Progenitor cell of endocrine pancreas (in vitro differentiated cells): ENCODE measurements at places on chromosomes 2 and 18. TPM values are rescaled to one million over a fixed set of nuclear protein-coding genes. Genes with fewer than 3 reads are reported as not detected.

The GALNT3 gene
- 18.4 and 20.2 TPM in 2 replicates for total RNA-seq

The TDRD15 gene
- total RNA-seq: 0.04 TPM in 1 of 2 replicates, not detected in the other

GRCh38 chr2:56410140-56410539 lies 226.3 kb downstream of the CCDC85A start:
- DNase-seq: no peak

DNA sequence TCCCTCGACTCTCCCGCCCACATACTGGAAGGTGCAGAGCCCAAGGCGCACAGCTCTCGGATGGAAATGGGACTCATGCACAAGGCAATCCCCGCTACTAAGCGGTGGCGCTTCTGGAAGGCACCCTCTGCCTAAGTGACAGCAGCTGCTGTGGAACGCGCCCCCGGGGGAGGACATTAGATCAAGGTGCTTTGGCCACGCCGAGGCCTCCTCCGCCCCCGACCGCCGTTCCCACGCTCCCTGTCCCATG lies 202 bp downstream of the MCEE start:
- DNase-seq: no peak

DNA sequence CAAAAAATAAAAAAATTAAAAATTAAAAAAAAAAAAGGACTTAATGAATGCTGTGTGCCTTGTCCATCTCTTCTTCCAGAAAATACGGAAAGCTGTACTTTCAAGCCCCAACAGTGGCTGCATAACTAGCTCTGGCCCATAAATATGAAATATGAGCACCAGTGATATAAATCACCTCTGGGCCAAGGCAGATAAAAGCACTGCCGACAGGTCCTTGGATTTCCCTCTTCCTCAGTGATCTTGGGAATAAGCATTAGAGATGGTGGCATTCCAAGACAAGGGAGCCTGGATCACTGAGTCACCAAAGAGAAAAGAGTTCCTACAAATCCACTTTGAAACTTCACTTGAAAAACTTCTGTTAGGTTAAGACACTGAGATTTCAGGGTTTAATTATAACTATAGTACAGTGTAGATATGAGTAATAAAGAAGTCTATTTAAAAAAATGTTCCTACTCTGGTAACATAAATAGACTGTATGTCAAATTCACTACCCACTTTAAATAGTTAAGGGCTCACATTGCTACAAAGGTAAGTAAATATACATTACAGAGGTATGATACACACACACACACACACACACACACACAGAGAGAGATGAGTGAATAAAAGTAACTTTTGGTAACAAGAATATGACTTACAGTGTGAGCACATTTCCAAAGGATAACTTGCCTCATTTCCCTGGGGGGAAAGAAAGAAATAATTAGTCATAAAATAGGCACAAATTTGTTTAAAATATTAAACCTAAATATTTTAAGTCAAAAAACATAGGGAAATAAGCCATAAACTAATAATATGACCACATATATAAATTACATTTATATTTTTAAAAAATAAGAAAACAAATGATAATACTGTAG lies 35.6 kb downstream of the PPP3R1 start:
- no peak for DNase-seq

The FSHR gene
- total RNA-seq: 0.44 and 0.74 TPM in 2 replicates

The ADI1 gene
- total RNA-seq: 41.8 and 46.6 TPM in 2 replicates

GRCh38 chr2:196316050-196316430 lies 144.7 kb upstream of the STK17B start:
- DNase-seq: no peak

The CACNB4 gene
- total RNA-seq: 2.3 and 2.5 TPM in 2 replicates

DNA sequence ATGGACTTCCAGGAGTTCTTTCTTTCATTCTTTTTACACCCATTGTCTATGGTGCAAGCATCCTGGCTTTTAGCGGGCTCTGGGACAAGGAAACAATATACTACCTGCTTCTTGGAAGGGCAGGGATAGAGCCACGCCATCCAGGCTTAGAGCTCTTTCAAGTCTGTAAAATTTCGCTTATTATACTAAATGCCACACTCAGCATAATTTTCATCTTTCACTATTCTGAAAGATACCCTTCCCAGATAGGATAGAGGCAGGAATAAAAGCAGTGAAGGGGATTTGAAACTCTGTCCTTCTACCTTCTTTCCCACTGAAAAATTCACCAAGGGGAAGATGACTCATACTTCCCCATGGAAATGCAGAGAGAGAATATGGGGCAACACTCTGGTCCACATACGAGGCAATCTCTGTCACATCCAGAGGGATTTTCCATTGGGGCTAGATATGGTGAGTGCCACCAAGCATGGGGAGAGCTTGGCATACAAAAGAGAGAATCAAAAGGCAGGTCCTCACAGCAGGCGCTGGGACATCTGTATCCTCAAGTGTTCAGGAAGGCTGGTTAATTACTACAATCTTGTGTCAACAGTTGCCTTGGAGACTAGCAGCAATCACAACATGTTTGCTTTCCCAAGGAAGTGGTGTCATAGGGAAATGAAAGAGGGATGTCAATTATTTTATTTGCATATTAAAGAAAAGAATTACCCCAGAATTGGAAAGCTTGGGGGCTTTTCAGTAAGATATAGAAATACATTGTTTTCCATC lies 127.6 kb downstream of the TDRD15 start:
- no peak for DNase-seq

DNA sequence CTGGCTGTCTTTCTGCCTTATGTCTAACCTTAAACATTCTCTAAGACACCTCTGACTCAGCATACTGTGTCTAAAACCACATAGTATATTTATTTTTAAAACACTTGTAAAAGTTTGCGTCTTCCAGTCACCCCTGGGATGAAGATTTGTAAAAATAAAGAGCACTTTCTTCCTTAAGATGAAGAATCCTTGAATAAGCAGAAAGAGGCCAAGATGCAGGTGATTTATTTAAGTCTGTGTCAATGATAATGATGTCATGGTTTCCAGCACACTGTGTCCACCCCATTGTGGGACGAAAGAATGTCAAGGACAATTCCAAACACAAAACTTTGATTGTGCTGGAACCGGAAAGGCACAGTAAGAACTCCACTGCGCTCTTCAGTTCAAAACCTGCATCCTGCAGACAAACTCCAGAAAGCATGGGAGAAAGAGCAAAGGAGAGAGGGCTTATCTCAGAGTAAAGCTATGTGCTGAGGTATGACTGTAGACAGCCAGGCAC lies 92.9 kb downstream of the ZEB2 start:
- no peak for DNase-seq

GRCh38 chr2:226669249-226669648 lies 130.4 kb downstream of the IRS1 start:
- no peak for DNase-seq

DNA sequence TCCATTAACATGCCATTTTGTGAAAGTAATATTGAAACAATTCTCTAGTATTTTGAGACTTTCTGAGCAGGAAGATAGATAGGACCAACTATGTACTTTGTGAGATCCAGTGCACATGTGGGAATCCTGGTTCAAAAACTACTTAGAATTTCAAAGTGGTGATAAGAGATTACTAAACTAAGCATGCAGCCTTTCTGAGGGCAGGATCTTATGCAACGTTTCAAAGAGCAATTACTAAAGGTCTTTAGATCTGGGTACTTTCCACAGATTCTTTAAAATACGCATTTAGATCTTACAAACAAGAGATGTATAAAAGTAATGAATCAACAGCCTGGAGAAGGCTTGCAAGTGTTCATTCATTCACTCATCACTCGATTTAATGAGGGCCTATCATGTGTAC lies 124.4 kb upstream of the TRIB2 start:
- no peak for DNase-seq

DNA sequence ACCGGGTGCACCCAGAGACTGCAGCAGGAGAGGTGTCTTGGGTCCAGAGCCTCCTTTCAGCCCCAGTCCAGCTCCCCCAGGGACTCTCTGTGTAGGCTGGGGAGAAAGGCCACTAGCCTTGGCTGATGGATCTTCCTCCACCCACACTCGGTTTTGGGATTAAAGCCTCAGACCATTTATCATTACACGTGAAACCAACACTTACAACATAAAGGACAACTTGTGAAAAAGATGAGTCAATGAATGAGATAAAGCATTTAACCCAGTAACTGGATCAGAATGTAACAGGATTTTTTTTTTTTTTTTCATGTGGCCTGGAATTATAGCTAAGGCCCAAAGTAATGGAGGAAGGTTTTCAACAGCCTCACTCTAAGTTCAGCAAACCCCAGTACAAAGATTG lies 32.1 kb downstream of the NAT8 start:
- DNase-seq: no peak

The HOXD4 gene
- not detected in 2 replicates for total RNA-seq

- DNase-seq: no peak
Observed at GRCh38 chr2:239008004-239008403, 160.1 kb downstream of the TWIST2 start.

DNA sequence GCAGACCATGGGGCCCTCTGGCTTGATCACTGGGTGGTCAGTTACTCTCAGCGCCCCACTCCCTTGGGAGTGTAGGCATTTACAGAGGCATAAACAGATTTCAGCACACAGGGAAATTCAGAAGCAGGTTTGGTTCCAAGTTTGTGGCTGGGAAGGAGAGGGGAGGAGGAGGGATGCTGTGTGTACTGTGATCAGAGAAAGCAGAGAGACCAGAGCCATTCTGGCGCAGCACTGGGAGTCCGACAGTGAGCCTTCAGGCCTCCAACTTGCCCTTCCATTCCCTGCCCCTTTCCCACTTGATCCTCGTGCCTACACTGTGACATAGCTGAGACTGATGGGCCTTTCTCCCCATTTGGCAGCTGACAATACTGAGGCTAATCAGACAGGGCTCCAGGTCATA lies 47.8 kb upstream of the LOXHD1 start:
- no peak for DNase-seq

- DNase-seq: no peak
Observed at GRCh38 chr18:14908541-14908940, 160.6 kb downstream of the ANKRD30B start.

The SLC4A3 gene
- total RNA-seq: 17.0 and 19.7 TPM in 2 replicates

DNA sequence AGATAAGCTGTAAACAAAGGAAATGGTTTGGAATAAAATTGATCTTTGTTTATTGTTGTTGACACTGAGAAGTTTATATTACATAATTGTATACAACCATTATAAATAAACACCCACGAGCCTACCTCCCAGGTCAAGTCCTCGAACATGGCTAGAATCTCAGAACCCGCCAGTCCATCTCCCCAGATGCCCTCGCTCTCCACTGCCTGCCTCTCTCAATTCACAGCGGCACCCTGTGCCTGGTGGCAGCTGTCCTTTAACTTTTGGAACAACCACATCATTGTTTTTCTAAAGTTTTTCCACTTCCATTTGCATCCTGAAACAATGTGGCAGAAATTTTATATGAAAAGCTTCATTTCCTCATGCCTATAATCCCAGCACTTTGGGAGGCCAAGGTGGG lies 52.2 kb upstream of the OTOS start:
- DNase-seq: no peak

The ABCB6 gene
- total RNA-seq: 26.7 and 29.9 TPM in 2 replicates

The NDC80 gene
- total RNA-seq: 15.0 and 17.4 TPM in 2 replicates

- DNase-seq: no peak
Observed at GRCh38 chr2:138239902-138240491, 261.6 kb upstream of the SPOPL start.

The MARS2 gene
- total RNA-seq: 7.9 and 8.3 TPM in 2 replicates

The OTOS gene
- total RNA-seq: not detected in 2 replicates

- DNase-seq: no peak
Observed at GRCh38 chr2:120879431-120880295, 144.0 kb downstream of the GLI2 start.

DNA sequence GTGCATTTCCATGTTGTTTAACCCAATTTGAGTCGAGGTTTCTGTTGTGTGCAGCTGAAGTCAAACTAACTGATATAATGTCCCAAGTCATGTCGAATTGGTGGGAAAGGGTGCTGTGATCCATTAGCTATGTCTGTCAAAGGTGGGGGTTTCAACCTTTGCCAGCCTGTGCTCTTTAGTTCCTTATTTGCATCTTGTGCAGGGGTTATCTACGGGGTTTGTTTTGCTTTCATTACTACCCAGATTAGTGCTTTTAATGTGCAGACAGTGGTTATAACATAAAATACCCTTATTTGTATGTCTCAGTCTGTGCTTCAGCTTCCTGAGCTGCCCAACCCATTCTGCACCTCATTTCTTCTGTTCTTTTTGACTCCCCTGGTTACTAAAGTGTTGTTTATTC lies 271.9 kb upstream of the CXCR4 start:
- DNase-seq: no peak

GRCh38 chr2:98822301-98823164 lies 91.6 kb upstream of the MGAT4A start:
- peak; percentile 44 for DNase-seq

DNA sequence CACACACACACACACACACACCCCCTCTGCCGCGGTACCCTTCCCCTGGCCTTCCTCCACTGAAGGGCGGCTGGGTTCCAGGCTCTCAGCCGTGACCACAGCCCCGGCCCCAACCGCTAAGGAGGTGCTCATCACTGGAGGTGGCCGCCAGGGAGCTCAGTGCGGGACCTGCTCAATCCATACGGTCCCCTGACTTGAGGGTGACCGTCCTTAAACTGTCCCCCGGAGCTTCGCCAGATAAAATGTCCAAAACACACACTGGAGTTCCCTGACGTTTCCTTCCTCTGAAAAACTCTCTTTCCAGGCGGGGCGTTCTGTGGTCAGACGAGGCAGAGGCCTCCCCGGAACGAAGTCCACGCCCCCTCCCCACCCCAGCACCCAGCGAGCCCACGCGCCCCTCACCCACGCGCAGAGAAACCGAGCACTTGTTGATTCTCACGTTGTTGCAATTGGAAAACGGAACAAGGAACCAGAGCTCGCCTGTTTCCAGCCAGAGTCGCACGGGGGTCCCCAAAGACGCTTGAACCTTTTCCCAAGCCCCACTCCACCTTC lies 1.4 kb downstream of the MBP start:
- no peak for DNase-seq

The AKAIN1 gene
- total RNA-seq: not detected in 2 replicates

- DNase-seq: no peak
Observed at GRCh38 chr2:121492409-121492808, 38.3 kb upstream of the RNU4ATAC start.

The EDAR gene
- 0.24 and 0.69 TPM in 2 replicates for total RNA-seq

DNA sequence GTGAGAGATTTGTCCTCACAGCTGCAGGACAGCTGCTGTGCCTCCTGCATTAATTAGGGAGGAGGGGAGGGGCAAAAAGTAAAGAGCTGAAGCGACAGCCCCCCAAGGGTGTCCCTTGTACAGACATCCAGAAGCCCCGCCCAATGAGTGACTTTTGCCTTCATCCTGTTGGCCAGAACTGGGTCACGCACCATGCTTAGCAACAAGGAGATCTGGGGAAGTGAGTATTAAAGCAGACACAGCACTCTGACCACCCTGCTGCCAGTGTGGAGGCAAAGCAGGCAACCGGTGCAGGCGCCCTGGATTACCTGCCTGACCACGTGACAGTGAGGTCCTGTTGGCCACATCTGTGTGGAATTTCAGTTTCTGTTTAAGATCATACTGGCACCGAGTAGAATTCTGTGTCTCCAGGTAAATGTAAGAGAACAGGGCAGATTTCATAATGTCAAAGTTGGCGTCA lies 21.5 kb upstream of the BIN1 start:
- DNase-seq: no peak

The KRTCAP3 gene
- 15.4 and 17.1 TPM in 2 replicates for total RNA-seq
